HCEC 1CT (cell line): ENCODE measurements at places on chromosomes 5 and 9.

DNA sequence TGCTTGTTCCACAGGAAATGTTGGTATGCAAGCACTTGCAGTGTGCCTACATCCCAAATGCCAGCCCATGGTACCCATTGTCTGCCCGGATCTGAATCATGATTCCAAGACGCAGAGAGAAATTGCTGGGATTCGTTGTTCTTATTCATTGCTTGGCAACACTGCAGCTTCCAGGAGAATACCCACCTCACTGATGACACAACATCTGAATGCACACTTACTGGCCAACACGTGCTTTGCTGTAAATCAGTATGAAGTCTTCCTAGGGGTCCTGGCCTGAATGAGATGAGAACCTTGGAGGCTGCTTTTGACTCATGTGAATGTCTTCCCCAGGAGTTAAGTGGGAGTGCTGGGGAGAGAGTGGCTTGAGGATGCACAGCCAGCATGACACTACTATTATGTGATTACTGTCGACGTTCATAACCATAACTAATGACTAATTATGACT is 11.6 kb downstream of the SRD5A1 start:
- peak; percentile 78 for DNase-seq

DNA sequence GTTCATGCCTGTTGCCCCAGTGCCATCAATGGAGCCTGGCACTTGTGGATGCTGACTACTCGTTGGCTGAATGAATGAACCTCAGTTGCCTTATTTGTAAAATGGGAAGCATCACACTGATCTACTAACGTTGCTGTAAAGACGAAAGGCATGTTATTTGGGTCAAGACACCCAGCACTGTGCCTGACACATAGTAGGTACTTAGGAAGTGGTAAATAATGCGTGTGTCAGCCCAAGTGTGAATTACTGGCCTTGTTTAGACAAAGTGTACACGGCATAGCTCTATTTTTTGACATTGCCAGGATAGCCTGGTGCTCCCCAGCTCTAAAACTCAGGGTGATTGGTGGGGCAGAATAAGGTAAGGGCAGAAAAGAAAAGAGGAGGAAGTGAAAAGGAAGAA is 27.4 kb downstream of the ERGIC1 start:
- no peak for DNase-seq

GRCh38 chr9:123000371-123001068 is 32.9 kb upstream of the GPR21 start:
- DNase-seq = no peak

DNA sequence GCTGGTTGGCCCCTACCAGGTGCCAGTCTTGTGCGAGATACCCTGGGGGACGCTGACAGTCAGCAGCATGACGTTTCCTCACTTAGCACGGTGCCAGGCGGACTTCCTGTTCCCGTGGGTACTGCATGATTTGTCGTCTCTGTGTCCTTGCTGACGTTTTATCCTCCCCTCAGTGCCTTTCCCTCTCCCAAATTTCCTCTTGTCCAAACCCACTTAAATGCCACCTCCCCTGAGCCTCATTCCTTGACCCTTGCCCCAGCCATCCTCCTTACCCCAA is 60.6 kb upstream of the SAP30L start:
- DNase-seq = no peak

DNA sequence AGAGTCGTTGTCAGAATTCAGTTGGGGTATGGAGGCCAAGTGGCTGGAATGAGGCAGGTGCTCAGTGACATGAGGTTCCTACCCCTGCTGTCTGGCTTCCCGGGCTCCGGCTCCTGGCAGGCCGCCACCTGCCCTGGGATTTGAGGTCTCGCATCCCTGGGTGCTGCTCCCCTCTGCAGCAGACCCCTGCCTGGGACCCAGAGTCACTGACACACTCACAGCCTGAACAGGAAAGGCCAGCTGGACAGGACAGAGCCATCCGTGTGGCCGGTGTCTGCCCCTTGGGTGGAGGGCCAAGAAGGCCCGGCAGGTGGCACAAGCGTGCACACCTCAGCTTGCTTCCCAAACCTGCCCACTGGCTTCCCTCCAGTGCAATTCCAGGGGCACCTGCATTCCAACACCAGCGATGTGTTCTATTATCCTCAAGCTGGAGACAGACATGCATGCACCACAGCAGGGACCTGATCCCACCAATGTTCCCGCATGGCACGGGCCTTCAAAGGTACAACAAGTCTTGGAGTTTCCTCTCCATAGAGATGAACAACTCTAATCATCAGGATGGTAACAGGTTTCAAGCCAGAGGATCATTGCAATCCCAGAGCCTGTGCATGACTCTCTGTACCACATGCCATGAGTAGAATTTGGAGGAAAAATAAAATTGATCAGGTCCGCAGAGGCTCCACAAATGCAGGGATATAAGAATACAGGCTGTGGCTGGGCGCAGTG is 45.6 kb upstream of the RNF130 start:
- DNase-seq = no peak

GRCh38 chr9:120256146-120256545 is 323.8 kb downstream of the CDK5RAP2 start:
- DNase-seq = no peak

- no peak for DNase-seq
These were observed 87.5 kb upstream of the ERCC6L2 start for GRCh38 chr9:95788021-95788420.

DNA sequence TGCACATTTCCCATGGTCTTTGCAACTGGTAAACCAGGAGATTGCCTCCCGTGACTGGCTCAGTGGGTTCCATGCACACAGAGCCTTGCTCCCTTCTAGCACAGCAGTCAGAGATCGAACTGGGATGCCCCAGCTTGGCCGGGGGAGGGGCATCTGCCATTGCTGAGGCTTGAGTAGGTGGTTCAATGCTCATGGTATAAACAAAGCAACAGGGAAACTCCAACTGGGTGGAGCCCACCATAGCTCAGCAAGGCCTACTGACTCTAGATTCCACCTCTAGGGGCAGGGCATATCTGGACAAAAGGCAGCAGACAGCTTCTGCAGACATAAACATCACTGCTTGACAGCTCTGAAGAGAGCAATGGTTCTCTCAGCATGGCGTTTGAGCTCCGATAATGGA is 67.0 kb upstream of the PPP1R2B start:
- DNase-seq = no peak

- DNase-seq = no peak
These were observed 687.1 kb downstream of the TLE1 start for GRCh38 chr9:81002242-81002641.

GRCh38 chr5:158514319-158514985 is 585.3 kb downstream of the EBF1 start:
- peak; percentile 77 for DNase-seq

DNA sequence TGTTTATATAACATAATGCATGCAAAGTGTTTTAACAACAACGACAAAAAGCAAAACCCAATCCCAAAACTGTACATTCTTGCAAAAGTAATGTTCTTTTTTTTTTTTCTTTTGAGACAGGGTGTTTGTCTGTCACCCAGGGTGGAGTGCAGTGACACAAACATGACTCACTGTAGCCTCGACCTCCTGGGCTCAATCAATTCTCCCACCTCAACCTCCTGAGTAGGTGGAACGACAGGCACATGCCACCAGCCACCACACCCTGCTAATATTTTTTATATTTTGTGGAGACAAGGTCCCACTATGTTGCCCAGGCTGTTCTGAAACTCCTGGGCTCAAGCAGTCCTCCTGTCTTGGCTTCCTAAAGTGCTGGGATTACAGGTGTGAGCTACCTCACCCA is 13.6 kb upstream of the HAVCR1 start:
- no peak for DNase-seq

GRCh38 chr9:86434039-86434726 is 80.0 kb upstream of the TUT7 start:
- peak; percentile 73 for DNase-seq

- no peak for DNase-seq
These were observed 63.1 kb downstream of the CXXC5 start for GRCh38 chr5:139711067-139711905.

- peak; percentile 9 for DNase-seq
These were observed 439 bp downstream of the SSBP2 start for GRCh38 chr5:81750308-81751008.

- DNase-seq = peak; percentile 44
These were observed 19.6 kb downstream of the TCERG1 start for GRCh38 chr5:146466521-146467349.

DNA sequence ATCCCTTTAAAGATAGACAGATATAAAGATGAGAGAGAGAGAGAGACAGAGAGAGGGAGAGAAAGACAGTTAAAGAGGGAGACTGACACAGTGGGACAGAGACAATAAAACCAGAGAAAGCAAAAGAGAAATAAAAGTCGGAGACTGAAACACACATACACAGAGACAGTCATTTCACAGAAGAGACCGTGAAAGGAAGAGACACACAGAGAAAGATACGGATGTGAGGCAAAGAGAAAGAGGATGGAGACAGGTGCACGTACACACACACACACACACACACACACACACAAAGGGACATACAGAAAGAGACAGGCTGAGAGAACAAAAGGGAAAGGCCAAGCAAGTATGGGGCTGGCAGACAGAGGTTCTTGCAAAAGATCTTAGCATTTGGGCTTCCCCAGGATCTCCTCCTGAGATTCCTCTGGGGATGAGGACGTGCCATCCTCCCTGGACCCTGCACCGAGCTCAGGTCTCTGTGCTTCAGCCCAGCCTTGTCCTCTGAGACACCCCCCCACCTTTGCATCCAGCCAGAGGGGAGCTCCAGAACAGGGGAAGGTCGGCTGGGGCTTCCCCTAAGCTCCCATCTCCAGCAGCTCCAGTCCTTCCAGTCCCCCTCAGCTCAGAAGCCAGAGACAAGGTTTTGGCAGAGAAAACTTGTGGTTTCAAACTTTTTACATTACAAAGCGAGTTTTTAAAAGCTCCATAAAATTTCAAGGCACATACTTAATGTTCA is 318.4 kb upstream of the PANK3 start:
- no peak for DNase-seq

DNA sequence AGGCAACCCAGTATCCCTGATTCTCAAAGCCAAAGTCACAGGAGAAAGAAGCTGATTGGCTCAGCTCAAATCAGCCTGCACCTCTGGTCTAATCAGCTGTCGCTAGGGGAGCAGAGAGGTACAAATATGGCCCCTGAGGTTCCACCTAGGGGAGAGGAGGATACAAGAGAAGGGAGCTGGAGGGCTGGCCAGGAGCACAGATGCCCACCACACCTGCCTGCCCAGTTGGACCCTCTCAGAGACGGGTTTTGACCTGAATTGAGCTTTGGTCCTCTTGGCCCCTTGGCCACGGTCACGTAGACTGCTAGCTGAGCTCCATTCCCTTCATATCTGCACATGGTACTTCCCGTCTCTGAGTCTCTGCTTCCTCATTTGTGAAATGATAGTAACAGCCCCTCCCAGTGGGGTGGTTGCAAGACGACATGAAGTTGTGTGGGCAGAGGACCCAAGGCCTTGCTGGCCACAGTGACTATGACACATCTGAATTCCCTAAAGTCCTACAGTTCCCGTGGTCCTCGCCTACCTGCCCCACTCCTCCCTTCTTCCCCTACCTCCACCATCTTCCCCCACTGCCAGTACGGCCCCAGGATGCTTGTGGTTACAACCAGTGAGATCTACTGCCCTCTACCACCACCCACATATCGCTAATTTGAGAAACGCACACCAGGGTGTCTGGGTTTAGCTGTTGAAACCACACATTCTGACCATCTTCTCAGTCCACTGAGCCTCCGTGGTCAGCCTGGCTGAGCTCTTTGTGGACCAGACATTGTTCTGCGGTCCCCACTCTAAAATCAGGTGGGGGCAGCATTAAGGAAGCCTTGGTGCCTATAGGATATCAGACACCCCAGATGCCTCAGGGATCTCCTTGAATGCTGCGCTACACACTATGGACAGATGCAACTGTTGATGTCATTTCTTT is 60.3 kb upstream of the NEK6 start:
- no peak for DNase-seq

- no peak for DNase-seq
These were observed 114.5 kb upstream of the SLC1A3 start for GRCh38 chr5:36491856-36492255.

GRCh38 chr5:90410178-90410762 is 714 bp upstream of the CETN3 start:
- DNase-seq = no peak

DNA sequence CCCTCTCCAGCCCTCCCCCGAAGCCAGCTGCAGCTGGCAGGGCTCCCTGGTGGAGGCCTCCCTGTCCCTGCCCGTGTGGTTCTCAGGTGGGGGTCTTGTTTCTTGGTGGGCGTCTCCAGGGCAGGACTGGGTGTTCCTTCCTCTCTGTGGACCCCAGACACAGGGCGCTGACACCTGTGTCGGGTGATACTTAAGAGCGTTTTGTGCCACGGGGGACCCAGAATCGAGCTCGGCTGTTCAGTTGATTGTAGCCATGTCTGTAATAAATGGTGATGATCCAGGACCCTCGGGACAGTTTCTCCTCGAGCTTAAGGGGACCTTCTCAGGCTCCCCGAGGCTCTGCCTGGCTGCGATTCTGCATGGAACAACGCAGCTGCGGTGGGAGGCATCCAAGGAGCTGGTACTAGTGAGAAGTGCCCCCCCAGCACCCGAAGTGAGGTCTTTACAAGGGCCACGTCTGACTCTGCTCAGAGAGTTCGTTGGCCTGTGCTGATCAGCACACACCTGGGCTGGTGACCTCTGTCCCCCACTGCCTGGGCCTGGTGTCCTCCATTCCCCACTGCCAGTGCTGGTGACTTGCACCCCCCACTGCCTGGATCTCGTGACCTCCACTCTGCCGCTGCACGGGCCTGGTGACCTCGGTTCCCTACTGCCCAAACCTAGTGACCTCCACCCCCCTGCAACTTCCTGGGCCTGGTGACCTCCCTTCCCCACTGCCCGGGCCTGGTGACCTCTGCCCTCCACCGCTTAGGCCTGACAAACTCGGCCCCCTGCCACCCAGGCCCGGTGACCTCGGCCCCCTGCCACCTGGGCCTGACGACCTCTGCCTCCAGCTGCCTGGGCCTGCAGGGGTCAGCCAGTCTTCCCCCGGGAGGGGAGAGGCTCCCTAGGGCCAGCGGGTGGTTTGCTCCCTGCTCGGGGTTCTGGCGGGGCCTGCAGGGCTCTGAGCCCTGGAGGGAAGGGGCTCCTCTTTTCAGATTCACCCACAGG is 36.0 kb downstream of the NDUFS6 start:
- no peak for DNase-seq

DNA sequence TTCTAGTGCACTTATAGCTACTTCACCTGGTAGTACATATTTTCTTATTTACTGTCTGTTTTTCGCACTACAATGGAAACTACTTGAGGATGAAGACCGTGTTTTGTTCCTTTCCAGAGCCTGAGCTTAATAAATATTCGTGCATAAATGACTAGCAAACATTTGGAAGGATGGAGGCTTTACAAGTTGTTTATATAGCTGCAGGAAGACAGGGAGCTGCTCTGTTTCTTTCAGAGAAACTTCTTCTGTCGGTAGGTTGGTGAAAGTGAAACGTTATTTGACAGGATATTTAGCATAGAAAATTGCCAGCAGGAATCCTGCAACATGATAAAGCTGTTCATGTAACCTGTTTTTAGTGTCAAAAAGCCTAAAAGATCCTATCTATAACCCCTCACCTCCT is 210.6 kb downstream of the PCSK5 start:
- no peak for DNase-seq

- peak; percentile 36 for DNase-seq
These were observed 69.6 kb upstream of the PJA2 start for GRCh38 chr5:109479260-109479860.

DNA sequence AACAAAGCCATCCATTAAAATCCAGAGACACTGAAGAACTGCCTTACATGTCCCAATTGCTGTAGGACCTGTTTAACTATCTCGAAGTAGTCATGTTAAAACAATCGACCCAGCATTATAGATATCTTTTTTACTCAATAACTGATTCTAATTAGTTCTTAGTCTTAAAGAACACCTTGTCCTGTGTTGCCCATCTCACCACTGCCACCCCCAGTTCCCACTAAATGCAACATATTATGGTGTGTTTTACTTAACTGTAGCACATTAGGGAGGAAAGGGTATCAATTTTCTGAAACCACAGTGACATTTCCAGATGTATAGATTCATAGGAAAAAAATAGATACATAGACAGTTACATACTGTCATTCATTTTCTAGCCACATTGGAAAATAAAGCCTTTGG is 221.2 kb downstream of the MEF2C start:
- no peak for DNase-seq
